Activated naive CD4-positive, alpha-beta T cell treated with anti-CD3 and anti-CD28 coated beads, Interleukin-2, amount 50 U/mL, for 16 hours (primary cell): ENCODE measurements at places on chromosomes 6 and 20.

DNA sequence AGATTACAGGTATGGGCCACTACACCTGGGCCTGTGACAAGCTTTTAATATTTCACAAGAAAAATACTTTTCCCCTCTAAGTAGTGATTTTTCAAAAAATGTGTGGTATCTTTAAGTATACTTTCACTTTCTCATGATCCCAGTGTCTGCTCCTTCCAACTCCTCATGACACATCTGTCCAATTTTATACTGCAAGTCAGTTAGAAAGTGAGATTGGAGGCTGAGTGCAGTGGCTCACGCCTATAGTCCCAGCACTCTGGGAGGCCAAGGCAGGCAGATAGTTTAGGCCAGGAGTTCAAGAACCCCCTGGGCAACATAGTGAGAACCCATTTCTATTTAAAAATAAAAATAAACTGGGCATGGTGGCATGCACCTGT lies 20.2 kb downstream of the PIM1 start:
- no peak for DNase-seq

DNA sequence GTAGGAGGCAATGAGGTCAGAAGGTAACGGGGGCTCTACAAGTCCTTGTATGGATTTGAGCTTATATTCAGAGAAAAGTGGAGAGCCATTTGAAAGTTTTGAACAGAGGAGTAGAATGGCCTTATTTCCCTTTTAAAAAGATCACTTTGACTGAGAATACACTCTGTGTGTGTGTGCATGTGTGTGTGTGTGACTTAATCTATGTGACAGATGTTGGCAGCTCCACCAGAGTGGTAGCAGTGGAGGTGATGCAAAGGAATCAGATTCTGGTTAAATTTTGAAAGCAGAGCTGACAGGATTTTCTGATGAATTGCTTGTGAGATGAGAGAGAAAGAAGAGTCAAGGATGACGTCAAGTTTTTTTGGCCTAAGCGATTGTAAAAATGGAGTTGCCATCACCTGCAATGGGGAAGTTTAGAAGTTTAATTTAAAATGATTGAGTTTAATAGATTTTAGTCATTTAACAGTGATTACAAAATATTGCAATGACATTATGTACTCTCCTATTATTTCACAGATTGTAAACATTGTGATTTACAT lies 172.2 kb upstream of the HEY2 start:
- DNase-seq: no peak

DNA sequence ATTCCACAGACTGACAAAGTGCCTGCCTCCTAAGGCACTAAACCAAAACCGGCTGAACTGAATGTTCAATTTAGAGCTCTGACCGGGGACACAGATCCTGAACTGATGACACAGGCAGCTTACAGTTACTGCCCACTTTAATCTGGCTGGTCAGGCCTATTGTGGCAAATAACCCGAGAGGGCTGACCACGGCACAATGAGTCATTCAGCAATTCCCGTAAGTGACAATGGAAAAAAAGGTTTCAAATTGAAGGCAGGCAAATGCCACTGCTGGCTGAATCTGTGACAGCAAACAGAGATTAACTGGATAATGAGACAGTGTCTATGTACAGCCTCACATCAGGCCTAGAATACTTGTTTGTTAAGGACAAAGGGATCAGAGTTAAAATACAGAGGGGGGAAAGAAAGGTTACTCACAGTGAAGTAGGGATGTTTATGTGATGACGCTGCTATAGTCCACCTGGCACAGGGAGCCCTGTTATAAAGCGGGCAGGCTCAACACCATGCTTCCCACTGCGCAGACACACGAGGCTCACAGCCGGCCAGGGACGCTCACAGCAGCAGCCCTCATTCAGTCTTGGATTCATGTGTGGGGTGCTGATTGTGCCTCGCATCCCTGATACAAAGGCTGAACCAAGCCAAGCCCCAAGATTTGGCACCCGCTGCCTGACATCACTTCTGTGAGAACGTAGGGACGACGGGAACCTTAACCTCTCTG lies 54.4 kb downstream of the RTN4IP1 start:
- DNase-seq: no peak

DNA sequence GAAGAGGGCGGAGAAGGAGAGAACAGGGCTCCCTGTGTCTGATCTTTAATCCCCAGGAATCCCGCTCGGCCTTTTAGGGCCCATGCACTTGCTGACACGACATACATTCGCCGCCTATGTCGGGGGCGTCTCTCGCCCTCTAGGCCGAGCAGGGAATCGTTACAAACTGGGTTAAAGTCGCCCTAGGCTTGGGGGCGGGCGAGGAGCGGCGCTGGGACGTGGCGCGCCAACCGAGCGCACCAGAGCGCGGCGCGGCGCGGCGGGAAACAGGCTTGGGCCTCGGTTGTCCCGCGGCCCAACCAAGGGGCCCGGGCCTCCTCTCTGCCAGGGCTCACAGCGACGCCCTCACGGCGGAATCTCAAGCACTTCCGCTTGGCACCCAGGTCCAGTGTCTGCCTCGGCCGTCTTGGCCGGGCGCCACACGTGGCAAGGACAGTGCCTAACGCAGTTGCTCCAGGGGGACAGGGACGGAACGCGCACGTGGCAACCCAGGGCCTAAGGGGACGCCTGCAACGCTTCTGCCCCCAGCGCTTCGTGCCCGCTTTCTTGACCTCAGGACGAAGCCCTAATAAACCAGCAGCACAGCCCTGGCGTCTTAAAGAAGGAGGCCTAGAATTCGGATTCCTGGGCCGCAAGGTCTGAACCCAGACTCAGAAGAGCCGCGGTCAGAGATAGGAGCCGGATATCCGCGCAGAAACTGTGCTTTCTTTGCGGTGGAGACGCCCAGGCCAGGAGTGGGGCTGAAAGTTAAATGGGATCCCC lies 71.5 kb downstream of the NCR2 start:
- DNase-seq: no peak

GRCh38 chr6:24666097-24666640 lies 530 bp downstream of the TDP2 start:
- peak; percentile 47 for DNase-seq

DNA sequence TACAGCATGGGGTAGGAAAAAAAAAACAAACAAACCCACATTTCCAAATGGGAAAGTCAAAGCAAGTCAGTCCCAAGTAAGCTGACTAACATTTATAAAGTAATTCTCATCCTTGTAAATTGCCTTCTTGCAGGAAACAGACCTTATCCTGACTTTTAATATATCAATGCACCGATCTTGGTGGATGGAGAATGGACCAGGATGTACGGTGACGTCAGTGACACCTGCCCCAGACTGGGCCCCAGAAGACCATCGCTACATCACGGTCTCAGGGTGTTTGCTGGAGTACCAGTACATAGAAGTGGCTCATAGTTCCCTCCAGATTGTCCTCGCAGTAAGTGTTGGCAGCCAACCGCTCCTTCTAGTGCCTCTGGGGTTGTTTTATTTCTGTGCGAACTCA lies 304.2 kb upstream of the RNF217 start:
- DNase-seq: no peak

GRCh38 chr6:7707787-7708186 lies 18.1 kb upstream of the BMP6 start:
- DNase-seq: no peak

DNA sequence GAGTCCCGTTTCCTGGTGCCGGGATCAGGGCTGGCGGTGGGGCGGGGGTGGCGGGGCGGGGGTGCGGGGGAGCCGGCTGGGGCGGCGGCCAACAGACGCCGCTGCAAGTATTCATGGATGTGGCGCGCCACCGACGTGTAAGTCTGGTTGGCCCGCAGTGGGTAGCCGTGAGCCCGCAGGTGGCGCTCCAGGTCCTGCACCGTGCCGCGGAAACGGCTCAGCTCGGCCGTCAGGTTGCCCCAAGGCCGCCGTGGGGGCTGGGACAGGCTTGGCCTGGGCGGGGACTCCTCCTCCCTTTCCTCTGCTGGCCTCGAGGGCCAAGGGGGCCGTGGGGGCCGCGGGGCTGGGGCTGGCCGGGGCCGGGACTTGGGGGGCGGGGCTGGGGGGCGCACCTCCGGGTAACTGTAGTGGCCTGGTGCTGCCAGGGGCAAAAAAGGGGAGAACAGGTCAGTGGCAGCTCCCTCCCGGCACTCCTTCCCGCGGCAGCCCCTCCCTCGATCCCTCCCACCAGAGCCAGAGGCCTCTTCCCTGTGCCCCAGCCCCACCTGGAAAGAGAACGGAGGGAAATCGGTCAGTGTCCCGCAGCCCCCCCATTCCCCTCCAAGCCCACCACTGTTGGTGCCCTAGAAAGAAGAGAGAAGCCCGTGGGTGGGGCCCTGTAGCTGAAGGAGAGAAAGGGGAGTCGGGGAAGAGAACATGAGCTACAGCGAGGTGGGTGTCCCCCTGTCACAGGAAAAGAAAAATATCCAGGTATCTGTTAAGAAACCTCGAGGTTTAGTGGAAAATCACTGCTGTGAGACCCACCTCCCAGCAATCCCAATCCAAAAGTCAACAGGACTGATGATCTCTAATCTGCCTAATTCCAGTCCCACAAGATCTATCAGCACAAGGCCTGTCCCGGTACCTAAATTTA lies 21.3 kb downstream of the TNXB start:
- peak; percentile 76 for DNase-seq

DNA sequence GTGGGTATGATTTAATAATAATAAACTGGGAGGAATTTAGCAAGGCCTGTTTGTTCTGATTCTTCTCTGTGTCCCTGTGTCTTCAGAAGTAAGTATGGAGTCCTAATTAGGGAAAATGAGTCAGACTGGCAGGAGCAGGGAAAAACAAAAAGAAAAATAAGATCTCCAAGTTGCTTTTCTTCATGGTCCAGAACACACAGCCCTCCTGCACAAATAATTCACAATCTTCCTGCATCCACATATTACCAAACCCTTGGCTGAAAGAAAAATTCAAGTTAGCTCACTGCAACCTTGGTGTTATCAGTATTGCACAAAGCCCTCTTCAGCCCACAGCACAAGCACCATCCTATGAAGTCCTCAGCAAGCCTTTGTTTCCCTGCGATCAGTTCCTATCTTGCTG lies 142.0 kb upstream of the LAMA2 start:
- no peak for DNase-seq

DNA sequence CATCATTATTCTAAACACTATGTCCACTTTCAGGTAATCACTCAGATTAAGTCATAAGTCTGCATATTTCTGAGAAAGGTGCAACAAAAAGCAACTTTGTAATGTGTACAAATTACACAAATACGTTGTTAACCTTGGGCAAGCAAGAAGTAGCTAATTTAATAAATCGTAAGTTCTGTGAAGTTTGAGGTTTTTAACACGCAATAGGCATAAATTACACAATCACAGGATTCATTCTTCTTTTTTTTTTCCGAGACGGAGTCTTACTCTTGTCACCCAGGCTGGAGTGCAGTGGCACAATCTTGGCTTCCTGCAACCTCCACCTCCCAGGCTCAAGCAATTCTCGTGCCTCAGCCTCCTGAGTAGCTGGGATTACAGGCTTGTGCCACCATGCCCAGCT lies 57.2 kb upstream of the F13A1 start:
- no peak for DNase-seq

DNA sequence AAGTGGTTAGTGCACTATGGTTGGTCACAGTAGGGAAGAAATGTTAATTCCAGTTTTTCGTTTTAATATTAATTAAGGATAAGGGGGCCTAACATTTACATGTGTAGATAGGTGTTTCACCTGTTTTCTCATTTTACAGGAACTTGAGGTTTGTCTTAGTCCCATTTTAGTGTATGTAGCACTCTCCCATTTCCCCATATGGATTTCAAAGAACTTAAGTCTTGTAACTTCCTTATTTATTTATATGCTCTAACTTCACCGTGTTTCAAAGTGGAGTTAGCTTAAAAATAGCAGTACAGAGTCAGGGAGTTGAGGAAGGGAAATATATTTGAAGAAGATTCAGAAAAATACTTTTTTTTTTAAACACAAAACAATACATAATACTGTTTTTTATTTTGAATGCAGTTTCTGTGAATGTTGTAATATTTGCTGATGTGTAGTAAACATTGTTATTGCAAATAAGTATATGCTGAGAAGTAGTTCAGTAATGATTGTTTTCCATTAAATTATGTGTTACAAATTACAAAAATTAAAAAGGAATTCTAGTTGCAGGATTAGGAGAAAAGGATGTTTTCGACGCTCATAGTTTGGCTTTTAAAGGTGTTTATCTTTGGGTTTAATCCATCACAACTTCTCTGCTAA lies 3.5 kb downstream of the SCAF8 start:
- DNase-seq: no peak

DNA sequence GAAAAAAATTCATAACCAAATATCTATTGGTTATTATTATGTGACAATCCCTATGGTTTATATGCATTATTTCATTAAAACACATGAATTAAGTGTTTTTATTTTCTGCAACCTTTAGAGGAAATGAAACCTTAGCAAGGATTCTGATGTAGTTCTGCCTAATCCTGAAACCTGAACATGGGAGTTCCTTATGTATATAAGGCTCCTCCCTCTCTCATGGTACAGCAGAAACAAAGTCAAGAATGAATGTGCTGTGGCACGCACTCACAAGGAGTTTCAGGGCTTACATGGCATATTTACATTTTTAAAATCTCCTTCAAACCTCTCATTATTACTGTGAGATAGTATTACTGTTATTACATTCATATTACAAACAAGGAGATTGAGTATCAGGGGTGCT lies 426.4 kb upstream of the CITED2 start:
- DNase-seq: no peak

GRCh38 chr6:3618642-3619041 lies 132.9 kb downstream of the PXDC1 start:
- no peak for DNase-seq

GRCh38 chr20:37353285-37353849 lies 7.4 kb downstream of the SRC start:
- DNase-seq: no peak
